ENCODE measurements at places on chromosomes 13 and 19.

GRCh38 chr13:37364956-37365355 is 233.6 kb downstream of the POSTN start:
- no peak for DNase-seq

- peak; percentile 57 for DNase-seq
Observed at GRCh38 chr19:49875857-49876421, 1.2 kb downstream of the AKT1S1 start.

- no peak for DNase-seq
Observed at GRCh38 chr13:21445759-21446158, 13.3 kb downstream of the ZDHHC20 start.

DNA sequence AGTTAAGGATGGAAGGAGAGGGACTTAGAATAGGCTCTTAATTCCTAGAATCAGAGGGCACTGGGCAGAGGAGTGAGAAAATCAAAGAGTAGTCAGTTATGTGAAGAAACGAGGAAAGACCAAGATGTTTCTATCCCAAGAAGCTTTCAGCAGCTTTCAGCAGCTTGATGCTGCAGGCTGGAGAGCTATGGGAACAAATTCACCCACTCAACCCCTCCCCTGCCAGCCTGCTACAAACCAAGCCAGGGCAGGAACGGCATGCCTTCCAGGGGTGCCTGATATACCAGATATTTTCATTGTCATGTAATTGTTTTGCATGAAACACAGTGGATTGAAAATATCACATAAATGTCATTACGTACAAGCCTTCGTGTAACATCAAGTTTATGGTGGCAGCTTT is 262.2 kb downstream of the FGF14 start:
- DNase-seq: no peak

GRCh38 chr19:4916292-4917082 is 7.2 kb downstream of the UHRF1 start:
- DNase-seq: peak; percentile 33

- DNase-seq: no peak
Observed at GRCh38 chr13:53060840-53061490, 32.4 kb downstream of the OLFM4 start.

GRCh38 chr13:44758630-44759383 is 182.7 kb upstream of the TSC22D1 start:
- DNase-seq: no peak

- no peak for DNase-seq
Observed at GRCh38 chr13:99813336-99814095, 158.1 kb downstream of the ZIC5 start.

Data from stimulated activated naive CD8-positive, alpha-beta T cell treated with anti-CD3 and anti-CD28 coated beads, Interleukin-15, amount 100 ng/mL, for 72 hours (primary cell).